PC-9 (cell line): ENCODE measurements at places on chromosomes 2 and 18. TPM values are rescaled to one million over a fixed set of nuclear protein-coding genes. Genes with fewer than 3 reads are reported as not detected.

MAP2 gene
- total RNA-seq: 67.7 and 71.1 TPM in 2 replicates

KDSR gene
- total RNA-seq: 33.8 and 41.7 TPM in 2 replicates

UGT1A5 gene
- 71.3 and 91.2 TPM in 2 replicates for total RNA-seq

FEV gene
- not detected in 2 replicates for total RNA-seq

ABCG8 gene
- not detected in 2 replicates for total RNA-seq

- DNase-seq: no peak
Observed at GRCh38 chr2:29946505-29946904, 25.1 kb upstream of the ALK start.

GRCh38 chr2:4916094-4916493, 776.1 kb upstream of the SOX11 start:
- DNase-seq: no peak

DNA sequence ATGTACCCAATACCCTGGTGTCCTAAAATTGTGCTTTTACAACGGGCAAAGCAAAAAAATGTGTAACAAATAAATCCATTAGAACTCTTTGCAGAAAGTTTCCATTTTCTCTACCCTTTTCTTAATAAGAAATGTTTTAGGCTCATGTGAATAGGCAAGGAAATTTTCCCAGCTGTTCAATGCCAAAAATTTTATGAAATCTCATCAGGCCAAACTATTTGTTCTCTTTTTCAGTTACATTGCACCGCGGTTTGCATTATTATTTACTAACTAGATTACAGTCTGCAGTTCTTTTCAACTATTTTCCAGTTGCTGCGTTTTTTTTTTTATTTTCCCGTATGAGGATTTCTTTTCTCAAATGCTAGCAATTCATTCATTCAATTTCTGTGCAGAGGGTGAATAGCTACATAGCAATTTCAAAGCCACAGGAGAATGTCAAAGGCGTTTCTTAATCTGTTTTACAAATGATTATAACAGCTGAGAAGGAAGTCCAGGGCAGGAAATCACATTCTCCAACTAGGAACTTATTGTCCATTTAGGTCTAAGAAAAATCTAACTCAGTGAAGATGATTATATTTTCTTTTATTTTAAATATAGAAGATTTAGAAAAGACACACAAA, 367.5 kb upstream of the MMADHC start:
- DNase-seq: no peak

DNA sequence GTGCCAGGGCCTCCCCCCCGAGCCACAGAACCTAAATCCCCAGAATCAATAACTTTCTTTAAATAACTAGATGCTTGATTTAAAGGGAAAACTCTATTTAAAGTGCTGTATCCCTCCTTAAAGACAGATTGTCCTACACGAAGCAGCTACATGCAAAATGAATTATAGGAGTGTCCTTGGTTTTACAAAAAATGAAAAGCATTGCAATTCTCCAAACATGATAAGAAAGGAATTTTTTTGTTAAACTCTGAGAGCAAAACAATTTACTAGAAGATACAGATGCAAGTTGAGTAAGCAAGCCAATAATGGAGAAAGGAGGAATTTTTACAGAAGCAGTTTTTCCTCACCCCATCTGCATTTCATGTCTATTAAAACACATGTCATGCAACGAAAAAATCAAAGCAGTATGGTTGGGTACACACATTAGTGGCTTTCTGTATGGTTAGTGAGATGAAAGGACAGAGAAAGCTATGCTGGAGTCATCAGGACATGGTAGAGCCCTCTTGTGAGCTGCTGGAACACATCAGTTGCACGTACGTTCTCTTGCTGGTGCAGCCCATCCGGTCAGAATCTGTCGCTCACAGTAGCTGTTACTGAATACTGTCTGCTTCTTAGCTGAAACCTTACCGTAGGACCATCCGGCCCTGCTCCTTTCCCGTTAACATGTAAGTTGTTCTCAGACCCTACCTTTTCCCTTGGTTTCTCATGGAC, 25.9 kb upstream of the STEAP3 start:
- DNase-seq: no peak

DNA sequence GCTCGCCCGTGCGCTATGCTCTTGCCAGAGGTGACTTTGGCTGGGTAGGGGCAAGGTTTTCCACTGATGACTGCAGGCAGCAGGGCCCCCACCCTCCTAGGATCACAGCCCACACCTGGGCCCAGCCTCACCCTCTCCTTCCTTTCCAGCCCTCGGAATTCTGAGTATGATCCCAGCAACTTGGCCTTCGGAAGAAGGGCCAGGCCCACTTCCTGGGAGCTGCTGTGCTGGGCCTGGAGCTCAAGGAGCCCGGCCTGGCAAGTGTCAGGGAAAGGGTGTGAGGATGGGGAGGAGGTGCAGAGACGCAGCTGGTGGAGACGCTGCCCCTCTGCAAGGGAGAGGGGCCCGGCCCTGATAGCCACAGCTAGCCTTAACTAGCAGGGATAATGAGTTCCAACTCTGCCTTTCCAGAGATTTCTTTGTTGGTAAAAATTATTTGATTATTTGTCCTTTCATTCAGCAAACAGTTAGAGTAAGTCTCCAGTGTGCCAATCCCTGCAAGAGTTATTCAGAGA, 1.7 kb upstream of the CNDP1 start:
- no peak for DNase-seq

GRCh38 chr2:96870626-96871255, 861 bp upstream of the SEMA4C start:
- DNase-seq: no peak

GRCh38 chr2:179877601-179878364, 16.4 kb upstream of the ZNF385B start:
- no peak for DNase-seq

DNA sequence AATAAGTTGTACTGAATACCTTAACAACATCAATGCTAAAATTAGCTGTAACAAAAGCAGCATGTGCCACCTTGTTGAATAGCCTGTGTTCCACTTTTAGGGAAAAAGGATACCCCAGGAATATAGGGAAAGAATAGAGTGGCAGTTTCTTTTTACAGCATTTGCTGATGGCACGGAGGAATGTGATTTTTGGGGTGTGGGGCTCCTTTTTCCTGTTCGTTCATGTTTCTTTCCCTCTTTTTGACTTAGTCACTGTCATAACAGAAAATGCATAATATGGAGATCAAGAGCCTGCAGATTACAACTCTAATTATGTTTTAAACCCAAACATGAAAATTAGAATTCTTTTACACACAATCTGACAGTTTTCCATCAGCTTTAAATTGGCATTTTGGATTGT, 60.4 kb downstream of the MAP3K20 start:
- no peak for DNase-seq
